Osteoblast (primary cell): ENCODE measurements at places on chromosomes 4 and X. TPM values are rescaled to one million over a fixed set of nuclear protein-coding genes. Genes with fewer than 3 reads are reported as not detected.
A peak's percentile ranks its signal among the peaks of the same experiment; 100 is the strongest.

CDKL2 gene
- 0.72 and 0.88 TPM in 2 replicates for total RNA-seq

TRIM60 gene
- not detected in 2 replicates for total RNA-seq

DNA sequence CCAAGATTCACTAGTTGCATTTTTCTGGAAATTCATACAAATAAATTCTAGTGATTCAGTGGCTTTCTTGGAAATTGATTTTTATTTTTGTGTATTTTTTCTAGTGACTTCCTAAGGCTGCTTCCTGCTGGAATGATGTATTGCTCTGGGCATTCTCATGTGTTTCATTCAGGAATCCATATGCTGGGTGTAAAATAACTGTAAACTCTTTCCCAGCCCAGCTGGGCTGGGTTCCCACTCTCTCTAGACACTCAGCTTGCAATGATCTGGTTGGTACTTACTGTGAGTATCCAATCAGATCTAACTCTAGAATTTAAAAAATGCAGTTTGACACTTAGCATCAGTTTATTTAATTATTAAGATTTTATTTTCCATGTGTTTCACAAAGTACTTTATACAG is 882.2 kb downstream of the STIM2 start:
- no peaks in the 10 kb centered on the region for H3K4me1 ChIP-seq
- no peak overlapping the region for H3K4me3 ChIP-seq
- DNase-seq: no peak

GRCh38 chr4:137638934-137639333 is 106.6 kb upstream of the PCDH18 start:
- no peak for DNase-seq
- no peaks in the 10 kb centered on the region for H3K36me3 ChIP-seq
- H3K27me3 ChIP-seq: no peaks in the 10 kb centered on the region
- no peak overlapping the region for H3K4me3 ChIP-seq

RS1 gene
- not detected in 2 replicates for total RNA-seq

DNA sequence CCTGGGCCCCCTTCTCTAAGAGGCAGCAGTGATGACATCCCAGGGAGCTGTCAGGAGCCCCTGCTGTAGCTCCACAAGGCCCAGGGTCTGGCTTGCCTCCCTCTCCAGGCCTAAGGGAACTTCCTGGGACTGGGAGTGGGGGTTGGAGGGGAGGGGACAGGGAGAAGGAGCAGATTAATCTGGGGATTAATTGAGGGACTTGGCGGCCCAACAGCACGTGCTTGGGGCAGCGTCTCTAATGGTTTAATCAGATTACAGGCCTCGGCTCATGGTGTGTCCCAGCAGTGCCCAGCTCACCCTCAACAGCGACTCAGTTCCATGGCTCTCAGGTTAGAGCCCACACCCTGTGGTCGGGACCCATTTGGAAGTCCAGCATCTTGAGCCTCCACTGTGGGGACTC is 47.9 kb downstream of the EFNB1 start:
- H3K27me3 ChIP-seq: peaks cover 46% of the 10 kb centered on the region
- no peaks in the 10 kb centered on the region for H3K4me1 ChIP-seq
- no peak overlapping the region for H3K4me3 ChIP-seq
- DNase-seq: no peak
- H3K36me3 ChIP-seq: no peaks in the 10 kb centered on the region
- H3K27ac ChIP-seq: no peak overlapping the region

GRCh38 chr4:155946486-155946885 is 7.2 kb downstream of the CTSO start:
- H3K27ac ChIP-seq: no peak overlapping the region
- H3K4me1 ChIP-seq: no peaks in the 10 kb centered on the region
- DNase-seq: peak; percentile 45
- no peaks in the 10 kb centered on the region for H3K27me3 ChIP-seq
- H3K4me3 ChIP-seq: no peak overlapping the region

- H3K4me1 ChIP-seq: peaks cover 43% of the 10 kb centered on the region
- H3K27ac ChIP-seq: peak overlapping the region; percentile 13
- peaks cover 77% of the 10 kb centered on the region for H3K36me3 ChIP-seq
- H3K27me3 ChIP-seq: no peaks in the 10 kb centered on the region
- DNase-seq: no peak
Observed at GRCh38 chr4:77012726-77013125, 63.1 kb downstream of the CCNI start.
